ENCODE measurements at places on chromosomes 5 and 9.
A peak's percentile ranks its signal among the peaks of the same experiment; 100 is the strongest.

GRCh38 chr9:2726650-2727340, 9.5 kb downstream of the KCNV2 start:
- no peak for DNase-seq

GRCh38 chr5:151251621-151252020, 1.4 kb upstream of the GM2A start:
- DNase-seq: no peak

DNA sequence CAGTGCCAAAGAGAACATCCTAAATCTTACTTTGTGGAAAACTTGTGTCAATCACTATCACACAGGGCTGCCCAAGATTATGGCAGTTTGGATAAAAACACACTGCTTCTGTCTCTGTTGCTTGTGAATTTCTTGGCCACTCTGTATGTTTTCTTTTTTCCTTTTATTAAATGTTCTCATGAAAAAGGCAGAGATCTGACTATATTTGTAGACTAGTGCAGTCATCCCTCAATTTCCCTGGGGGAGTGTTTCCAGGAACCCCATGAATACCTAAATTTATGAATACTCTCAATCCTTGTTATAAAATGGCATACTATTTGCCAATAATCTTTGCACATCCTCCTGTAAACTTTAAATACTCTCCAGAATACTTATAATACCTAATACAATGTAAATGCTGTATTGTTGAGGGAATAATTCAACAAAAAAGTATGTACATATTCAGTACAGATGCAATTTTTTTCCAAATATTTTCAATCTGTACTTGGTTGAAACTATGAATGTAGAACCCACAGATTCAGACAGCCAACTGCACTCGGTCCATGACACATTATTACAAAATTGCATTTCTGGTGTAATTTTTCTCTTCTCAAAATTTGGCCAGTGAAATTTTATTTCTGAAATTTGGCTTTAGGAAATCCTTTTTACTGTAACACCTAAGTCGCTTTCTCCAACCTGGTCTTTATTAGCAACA, 391.9 kb upstream of the PRR16 start:
- no peak for DNase-seq

DNA sequence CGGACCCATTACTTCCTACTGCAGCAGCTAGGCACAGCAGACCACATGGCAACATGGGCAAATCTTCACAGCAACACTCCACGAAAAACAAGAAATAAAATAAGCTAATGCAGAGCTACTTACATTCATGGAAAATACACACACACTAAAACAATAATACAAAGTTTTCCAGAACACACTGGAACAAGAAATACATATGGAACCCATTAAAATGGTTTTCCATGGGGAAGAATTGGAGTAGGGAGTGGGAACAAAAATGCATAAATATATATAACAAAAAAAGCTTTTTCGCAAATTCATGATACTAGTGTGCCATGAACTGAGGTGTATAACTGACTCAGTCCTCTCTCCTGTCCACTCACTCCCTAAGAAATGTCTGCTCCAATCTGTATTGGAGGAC, 8.3 kb downstream of the ADAMTS12 start:
- DNase-seq: no peak

- no peak for DNase-seq
These were observed 217.6 kb downstream of the ROR2 start for GRCh38 chr9:91732187-91733005.

GRCh38 chr9:69571032-69571431, 101.1 kb downstream of the APBA1 start:
- no peak for DNase-seq

GRCh38 chr9:87428659-87429058, 69.0 kb upstream of the DAPK1 start:
- DNase-seq: no peak

GRCh38 chr5:81417052-81417451, 23.1 kb upstream of the ACOT12 start:
- DNase-seq: no peak

DNA sequence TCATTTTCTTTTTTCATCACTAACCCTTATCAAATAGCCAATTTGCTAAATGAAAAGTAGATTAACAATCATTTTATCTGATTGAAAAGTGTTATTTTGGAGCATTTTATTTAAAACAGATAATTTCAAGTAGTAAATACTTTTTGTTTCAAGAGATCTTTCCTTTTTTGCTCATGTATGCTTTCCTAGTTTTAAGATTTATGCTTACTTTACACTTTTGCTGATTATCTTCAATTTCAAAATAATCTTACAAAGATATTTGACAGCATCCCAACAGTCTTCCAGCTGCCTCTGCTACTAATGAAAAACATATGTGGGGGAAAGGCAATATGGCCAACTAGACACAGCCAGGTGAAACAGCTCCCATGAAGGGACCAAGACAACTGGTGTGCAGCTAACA, 1027.3 kb upstream of the CDH9 start:
- no peak for DNase-seq

DNA sequence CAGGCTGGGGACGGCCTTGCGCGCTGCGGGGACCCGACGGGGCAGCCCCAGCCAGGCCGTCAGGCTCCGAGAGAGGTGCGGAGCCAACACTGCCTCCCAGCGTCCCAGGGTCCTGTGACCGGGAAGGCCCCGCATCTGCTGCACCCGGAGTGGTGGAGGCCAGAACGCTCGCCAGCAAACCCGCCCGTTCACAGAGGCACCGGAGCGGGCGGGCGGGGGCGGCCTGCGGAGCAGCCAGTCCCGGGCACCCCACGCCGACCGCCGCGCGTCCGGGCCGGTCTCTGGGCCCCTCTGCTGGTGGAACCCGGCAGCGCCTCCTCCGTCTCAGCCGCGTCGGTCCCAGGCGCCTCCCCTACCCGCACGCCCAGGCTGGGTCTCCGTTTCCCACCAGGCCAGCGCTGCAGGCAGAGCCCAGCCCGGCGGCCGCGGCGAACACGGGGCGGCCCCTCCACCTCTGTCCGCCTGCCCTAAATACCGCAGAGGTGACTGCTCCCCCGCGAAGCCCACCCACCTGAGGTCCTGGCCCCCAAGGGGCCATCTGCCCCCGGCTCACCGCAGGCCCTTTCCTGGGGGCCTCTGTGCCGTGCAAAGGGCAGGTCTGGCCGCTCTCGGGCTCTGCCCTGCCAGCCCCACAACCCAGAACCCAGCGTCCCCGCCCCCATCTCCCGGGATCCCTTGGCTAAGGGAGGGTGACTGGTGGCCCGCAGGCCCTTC, 15.9 kb downstream of the EXD3 start:
- DNase-seq: peak; percentile 64

DNA sequence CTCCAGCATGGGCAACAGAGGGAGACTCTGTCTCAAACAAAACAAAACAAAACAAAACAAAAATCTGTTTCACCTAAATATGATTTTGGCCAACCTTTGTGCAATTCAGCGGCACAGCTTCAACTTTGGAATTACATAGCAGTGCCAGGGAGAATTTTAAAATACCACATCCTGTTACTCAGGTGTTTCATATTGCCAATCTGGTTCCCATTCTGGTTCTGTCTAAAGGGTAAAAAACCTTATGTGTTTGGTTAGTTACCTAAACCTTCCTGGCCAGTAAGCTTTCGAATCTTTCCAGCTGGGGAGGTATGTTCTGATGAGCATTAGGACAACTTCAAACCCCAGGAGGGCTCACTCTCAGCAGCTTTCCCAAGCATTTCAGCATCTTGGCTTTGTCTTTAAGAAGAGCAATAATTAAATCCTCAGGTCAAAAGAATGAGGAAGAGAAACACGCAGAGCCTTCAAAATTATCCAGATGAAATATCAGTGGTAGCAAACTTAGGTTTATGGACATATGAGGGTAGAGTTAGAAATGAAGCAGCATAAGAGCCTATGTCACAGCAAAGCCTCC, 2.7 kb downstream of the DAB2 start:
- DNase-seq: no peak

GRCh38 chr9:77438653-77439052, 209.5 kb downstream of the GNA14 start:
- DNase-seq: no peak

DNA sequence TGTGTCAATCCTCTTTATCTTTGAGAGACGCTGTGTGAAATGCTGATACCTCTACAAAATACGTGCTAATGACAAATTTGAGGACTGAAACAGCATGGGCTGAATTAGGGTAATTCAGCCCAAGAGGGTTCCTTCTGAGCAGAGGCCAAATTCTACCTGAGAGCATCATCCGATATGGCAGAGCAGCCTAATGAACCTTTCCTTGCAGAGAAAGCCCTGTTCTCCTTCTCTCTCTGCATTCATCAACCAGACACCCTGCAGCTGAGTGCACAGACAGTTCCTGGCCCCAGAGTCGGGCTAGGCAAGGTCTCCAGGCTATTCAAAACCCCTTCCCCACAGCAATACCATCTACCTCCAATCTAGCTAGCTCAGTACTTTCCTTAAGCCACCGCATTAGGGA, 77.9 kb downstream of the TRIM32 start:
- DNase-seq: no peak

- no peak for DNase-seq
These were observed 260.2 kb downstream of the ARHGAP26 start for GRCh38 chr5:143030349-143030748.

GRCh38 chr9:108396193-108396592, 459.6 kb downstream of the ACTL7B start:
- no peak for DNase-seq

- DNase-seq: no peak
These were observed 227.0 kb downstream of the ENC1 start for GRCh38 chr5:74413403-74414048.

Measured in stimulated activated CD4-positive, alpha-beta T cell treated with anti-CD3 and anti-CD28 coated beads, Interleukin-15, amount 100 ng/mL, for 48 hours (primary cell).